WTC11 (cell line): ENCODE measurements at places on chromosomes 2 and 18.
A peak's percentile ranks its signal among the peaks of the same experiment; 100 is the strongest.

DNA sequence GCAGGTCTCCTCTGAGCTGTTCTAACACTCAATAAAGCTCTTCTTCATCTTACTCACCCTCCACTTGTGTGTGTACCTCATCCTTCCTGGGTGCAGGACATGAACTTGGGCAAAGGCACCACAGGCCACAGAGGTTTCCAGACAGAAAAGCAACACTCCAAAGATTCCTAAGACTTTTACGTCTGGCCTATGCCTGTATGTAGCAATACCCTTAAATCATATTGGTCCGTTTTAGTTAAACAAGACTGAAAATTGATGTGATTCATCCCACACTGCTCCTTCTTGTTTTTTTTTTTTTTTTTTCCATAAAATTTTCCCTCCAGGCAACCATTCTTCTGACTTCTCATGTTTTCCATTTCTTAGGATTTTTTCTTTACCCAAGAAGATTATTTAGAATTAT, 404.3 kb downstream of the PID1 start:
- DNase-seq, result no peak

DNA sequence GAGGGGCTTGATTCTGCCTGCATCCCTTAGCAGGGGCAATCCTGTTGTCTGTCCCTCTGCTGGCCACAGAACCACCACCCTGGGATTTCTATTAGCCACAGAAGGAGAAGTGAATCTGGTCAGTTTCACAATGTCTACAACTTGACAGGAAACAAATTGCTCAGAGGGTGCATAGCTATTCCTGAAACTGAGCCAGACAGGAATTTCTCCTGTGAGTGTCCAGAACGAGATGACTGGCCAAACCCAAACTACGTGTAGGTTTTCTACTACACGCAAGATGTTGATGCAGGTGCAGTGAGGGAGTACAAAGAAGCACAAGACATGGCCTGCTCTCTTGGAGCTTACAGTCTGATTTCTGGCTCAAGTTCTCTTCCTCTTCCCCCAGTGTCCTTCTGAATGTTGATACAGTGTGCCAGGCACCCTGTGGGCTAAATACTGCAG, 201.9 kb downstream of the CLIP4 start:
- no peak for DNase-seq

GRCh38 chr2:64866797-64867196, 122.4 kb upstream of the SLC1A4 start:
- DNase-seq, result no peak

DNA sequence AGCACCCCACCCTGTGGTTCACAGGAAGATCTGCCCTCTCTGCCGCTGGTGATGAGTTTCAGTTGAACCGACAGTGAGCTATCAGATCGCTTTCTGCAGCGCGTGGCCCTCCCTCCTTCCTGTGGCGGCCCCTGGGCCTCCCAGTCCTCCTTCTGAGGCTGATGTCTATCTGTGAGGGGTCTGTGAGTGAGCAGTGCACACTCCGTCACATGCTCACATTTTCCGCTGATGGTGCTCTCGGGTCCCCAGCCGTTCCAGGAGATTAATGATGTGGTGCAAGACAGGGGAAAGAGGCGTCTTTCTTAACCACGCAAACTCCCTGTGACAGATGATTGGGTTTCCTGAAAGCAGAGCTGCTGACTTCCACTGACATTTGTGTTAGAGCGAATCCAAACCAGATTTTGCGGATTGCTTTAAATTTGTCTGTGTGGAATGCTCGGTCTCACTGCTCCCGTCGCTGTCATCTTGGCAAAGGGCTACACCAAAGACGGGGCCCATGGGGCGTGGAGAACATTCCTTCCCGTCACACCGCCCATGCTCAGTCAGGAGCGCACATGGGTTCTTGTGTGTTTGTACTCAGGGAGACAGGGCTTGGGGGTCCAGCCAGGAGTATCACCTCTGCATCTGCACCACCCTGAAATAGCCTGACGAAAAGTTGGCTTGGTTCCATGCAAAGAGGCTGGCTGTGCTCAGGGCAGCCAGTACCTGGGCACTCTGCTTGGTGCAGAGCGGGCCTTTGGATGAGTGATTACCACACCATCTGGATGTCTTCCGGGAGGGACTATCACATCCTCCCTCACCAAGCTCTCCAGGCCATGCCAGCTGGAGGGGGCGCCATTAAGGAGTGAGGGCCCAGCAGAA, 154.7 kb upstream of the HS6ST1 start:
- no peak for DNase-seq

GRCh38 chr18:40531051-40531450, 1424.0 kb upstream of the PIK3C3 start:
- DNase-seq, result no peak

DNA sequence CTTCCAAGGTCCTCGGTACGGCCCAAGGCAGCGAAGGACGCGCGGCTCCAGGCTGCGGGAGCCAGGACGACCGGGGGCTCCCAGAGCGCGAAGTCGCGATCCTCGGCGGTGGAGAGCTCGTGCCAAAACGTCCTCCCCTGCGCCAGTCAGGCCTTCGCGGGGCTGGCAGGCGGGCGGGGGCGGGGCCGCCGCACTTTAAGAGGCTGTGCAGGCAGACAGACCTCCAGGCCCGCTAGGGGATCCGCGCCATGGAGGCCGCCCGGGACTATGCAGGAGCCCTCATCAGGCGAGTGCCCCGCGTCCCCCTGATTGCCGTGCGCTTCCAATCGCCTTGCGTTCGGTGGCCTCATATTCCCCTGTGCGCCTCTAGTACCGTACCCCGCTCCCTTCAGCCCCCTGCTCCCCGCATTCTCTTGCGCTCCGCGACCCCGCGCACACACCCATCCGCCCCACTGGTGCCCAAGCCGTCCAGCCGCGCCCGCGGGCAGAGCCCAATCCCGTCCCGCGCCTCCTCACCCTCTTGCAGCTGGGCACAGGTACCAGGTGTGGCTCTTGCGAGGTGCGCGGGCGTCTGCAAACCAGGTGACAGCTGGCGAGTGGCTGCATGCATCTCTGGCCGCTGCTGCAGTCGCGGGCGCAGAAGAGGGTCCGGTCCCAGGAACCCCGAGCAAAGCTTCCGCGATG, at the start of gene CIDEA:
Gene CIDEA (plus strand): TSS at position 226 of the 684 bp plus-strand sequence. CDS start 23 bp downstream, at position 249.
- peak; percentile 66 for DNase-seq

DNA sequence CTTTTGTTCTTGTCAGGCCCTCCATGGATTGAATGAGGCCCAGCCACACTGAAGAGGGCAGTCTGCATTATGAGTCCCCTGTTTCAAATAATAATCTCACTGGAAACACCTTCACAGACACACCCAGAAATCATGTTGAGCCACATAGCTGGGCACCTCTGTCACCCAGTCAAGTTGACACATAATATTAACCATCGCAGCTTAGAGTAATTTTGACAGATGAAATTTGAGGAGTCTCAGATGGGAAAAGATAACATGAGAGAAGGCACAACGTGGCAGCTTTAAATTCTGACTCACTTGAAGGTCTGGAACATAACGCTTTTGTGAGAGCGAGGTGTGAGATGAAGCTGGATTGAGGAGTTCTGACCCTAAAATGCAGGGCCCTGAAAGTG, 70.9 kb upstream of the TMEM87B start:
- no peak for DNase-seq

DNA sequence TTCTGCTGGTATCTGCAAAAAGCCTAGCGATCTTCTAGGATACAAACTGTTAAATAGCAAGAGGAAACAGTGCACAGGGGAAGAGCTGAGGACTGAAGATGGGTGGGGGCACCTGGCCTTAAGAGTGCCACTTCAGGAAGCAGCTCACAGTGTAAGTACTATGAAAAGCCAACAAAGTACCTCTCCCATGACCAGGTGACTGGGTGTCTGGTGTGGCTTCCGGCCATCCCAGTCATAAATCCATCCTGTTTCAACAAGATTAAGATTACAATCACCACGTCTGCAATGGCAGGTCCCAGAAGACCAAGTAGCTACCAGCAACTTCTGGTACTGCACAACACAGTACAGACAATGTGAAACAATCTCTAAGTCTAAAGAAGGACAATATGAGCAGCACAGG, 15.9 kb downstream of the ERFE start:
- DNase-seq, result no peak

DNA sequence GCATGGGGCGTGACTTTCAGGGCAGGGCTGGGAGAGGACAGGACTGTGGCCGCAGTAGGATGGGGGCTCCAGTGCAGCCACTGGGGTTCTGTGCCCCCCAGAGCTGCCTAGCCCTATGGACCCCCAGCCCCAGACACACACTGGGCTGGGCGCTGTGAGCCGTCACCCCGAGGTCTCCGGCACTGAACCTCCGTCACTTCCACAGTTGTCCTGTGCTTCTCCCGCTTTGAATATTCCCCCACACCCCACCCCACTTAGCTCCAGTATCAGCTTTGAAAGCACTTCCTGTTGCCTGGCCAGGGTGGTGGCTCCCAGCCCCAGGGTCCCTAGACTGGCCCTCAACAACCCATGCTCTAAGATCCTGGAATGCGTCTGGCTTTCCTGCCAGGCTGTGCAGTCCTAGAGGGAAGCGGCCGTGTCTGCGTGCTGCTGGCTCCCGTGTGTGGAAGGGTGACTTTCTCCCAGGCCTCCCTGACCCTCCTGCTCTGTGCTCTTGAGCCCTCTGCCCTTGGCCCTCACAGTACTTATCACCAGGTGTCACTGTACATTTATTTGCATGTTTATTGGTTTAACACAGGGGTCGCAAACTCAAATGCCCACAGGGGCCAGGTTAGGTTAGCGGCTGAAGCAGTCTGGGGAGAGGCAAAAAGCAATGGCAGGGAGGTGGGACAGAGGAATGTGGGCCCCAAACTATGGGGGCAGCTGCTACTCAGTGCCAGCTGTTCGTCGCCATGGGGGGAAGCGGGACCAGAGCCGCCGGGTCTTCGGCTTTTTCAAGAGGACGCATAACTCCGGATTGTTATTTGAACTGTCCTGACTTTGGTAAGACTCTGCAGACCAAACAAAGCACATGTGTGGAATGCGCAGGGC, 9.9 kb downstream of the OBSL1 start:
- no peak for DNase-seq

- DNase-seq, result no peak
These were observed 60.9 kb downstream of the BCL11A start for GRCh38 chr2:60492548-60492947.

DNA sequence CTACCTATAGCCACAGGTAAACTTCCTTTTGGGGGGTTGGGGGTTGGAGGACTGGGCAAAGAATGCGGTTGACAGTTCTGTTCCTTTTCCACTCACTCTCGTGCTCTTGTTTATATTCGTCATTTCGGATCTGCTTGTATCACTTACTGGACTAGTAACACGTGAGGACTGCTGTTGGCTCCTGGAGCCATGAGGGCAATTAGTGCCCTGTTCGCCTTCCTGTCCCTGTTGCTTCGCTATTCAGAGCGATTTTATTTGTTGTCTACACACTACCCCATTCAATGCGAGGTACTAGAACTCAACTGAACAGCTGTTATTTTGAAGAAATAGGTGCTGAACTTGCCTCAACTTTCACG, 1.1 kb downstream of the KCNJ3 start:
- DNase-seq, result no peak

- DNase-seq, result no peak
These were observed 246.5 kb downstream of the HAUS1 start for GRCh38 chr18:46350598-46351159.

DNA sequence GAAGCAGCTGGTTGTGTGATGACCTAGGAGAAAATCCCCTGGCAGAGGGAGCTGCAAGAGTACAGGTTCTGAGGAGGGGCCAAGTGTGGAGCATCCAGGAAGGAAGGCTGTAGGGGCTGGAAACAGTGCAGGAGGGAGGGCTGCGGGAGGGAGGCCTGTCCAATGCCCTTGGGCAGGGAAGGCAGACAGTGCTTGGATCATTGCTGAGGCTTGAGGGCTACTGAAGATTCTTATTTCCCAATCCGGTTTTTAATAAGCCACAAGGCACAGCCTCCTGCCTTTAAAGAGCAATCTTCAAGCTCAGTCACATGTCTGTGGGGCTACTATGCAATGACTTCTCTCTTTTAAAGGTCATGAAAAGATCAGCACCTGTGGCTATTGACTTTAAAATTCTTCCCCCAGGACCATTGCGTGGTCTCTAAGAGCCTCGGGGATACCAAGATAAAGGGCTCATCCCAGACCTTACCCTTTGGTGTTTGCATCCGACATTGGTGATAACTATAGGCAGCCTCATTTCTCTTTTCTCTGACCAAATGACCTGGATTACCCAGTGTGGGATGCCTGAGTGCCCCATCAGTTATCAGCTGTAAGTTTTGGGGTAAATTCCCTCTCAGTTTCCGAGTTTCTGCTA, 149.6 kb downstream of the DOCK10 start:
- DNase-seq, result peak; percentile 14

DNA sequence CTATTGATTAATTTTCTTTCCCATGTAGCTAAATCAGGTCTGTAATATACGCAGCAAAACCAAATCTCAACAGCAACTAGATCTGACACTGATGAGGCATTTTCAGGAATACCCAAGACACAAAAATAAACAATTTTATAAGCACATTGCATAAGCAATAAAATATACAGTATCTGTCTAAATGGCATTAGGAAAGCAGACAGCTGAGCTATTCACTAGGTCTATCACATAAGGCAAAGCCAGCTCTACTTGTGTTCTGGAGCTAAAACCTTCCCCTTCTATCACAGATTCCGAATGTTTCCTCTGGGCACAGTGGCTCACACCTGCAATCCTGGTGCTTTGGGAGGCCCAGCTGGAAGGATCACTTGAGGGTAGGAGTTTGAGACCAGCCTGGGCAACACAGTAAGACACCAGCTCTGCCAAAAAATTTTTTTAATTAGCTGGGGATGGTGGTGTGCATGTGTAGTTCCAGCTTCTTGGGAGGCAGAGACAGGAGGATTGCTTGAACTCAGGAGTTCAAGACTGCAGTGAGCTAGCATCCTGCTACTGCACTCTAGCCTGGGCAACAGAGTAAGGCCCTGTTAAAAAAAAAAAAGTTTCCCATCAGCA, 21.1 kb downstream of the PTPN2 start:
- DNase-seq, result no peak

DNA sequence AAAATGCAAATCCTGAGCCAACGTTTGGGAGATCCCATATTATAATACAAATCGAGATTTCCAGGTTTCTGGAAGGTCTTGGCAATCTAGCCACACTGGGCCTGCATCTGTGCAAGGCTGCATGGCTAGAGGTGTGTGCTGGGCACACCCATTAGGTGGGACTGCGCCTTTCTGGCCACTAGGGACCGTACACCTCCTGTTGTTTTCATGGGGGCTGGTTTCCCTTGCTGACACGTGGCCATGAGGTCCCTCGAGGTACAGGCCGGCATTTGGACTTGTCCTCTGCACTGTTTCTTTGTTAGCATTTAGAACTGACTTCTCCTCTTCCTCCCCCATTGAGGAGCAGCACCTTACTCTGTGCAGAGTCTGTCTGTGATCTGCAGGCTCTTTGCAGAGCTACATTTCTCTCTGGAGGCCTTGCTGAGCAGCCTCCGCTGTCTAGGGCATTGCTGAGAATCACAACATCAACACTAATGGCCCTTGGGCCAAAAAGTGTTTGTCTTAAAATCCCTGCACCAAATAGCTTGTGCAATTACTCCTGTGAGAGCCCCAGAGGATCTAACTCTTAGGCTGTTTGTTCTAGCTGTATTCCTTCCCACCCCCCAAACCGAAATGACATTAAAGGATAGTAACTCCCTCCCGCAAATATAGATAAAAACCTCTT, 131.2 kb downstream of the NEDD4L start:
- DNase-seq, result no peak

GRCh38 chr18:45110577-45111501, 430.2 kb downstream of the SETBP1 start:
- DNase-seq, result no peak
